GM18507 (cell line): ENCODE measurements at places on chromosomes 6 and 20.

GRCh38 chr6:154229786-154230185, 126.8 kb downstream of the IPCEF1 start:
- DNase-seq, result no peak

DNA sequence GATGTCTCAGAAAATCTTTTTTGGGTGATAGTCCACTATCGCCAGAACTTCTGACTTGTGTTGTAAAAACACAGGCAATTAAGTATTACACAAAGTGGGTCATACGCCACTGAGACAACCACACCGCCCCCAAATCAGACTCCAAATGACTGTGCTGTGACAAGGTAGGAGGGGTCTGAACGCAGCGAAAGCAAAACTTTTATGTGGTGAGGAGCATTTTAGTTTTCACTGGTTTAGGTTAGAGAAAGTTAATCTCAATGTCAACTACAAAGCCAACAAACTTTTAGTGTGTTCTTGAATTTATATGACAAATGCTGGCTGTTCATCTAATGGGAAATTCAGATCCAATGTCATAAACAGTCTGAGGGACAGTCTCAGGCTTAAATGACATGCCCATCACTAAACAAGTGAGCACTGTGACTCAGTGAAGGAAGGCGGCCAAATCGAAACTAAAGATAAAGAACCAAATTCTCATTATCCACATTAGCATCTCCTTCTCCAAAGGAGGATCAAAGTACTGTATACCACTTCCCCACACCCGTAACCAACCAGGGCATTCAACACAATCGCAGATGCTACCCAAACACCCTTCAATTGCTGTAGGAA, 186.7 kb downstream of the GJA10 start:
- no peak for DNase-seq

DNA sequence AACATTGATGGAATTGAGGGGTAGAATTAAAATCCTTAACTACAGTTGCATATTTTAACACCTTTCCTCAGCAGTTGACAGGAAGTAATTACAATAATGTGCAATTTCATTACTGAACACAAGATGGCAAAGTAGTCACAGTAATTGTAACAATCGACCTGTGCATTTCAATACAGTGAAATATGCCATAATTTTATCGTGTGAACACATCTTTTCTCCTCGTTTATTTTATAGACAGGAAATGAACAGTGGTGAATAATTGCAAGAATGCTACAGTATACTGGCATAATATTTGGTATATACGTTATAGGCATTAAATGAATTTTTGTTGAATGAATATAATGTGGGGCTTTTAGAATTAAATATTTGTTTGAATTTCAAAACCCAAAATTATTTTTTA, 25.0 kb downstream of the CYB5R4 start:
- peak; percentile 28 for DNase-seq

DNA sequence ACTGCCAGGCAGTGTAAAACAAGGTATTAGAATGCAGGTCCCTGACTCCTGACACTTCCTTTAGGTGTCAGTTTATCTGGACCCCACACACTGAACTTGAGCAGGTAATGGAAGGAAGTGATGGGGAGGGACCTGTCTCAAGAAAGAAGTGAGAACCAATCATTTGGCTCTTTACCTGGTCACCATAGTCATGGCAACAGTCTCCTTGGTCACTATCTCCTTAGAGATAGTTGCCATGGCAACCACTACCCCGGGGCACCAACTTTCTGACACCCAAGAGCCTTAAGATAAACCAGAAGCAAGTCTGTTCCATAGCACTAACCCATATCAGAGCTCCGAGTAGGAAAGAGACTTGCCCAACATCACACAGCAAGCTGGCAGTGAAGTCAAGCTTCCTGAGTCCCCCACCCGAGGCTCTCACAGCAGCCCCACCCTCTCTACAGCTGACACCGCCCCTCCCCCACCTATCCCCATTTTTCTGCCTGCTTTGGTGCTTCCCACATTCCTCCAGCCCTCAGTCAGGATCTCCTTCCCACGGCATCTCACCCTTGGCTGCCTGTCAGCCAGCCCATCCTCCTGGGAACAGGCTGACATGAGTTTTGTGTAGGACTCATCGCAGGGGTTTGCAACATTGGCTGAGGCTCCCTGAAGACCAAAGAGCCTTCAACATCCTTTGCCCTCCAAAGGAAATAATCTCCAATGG, 16.3 kb upstream of the HM13 start:
- DNase-seq, result no peak

GRCh38 chr20:56504373-56505005, 20.1 kb upstream of the FAM209A start:
- no peak for DNase-seq

DNA sequence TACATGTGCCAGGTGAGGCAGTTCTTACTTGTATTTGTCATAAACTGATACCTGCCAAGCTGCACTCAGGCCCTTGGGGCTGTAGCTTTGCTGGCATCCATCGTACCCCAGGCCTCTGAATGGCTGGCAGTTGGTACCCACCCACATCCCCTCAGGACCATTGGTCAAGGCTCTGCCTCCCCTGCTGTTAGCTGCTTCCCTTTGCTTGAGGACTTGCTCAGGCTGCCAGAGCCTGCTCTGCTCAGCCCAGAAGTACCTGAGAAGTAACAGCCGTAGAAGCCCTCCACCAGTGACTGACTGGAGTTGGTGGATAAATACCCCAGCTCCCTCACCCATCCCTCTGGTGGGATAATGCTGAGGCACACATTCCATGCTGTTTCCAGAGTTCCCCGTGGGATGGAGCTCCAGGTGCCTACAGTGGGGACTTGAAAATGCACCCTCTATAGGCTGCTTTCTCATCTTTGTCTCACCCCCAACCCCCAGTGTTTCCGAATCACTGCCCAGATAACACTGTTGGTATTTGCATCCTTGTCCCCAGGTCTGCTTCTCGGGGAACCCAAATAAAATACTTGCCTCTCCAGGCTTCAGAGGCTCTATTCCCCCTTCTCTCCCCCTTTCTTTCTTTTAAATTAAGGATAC, 7.3 kb downstream of the EBF4 start:
- DNase-seq, result no peak

- no peak for DNase-seq
These were observed 1.4 kb upstream of the SCRT2 start for GRCh38 chr20:676967-677366.

GRCh38 chr20:5030348-5031205, 29.3 kb upstream of the SLC23A2 start:
- no peak for DNase-seq

- no peak for DNase-seq
These were observed 1310.5 kb upstream of the CITED2 start for GRCh38 chr6:140684776-140685550.

DNA sequence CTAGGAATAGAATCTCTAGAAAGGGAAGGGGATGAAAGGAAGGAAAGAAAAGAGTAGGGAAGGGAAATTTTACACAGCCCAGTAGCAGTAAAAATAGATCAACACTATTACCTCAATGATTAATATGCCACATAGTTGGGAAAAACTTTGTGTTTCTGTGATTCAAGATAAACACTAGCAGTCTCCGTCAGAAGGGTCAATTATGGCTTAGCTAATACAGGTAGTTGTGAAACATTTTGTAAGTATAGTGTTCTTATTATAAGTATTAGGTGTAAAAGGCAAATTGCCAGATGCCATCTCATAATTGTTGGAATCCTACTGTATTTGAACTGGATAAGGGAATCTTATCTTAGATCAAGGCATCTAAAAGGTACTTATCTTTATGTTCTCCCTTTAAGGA, 165.7 kb downstream of the MTFR2 start:
- DNase-seq, result no peak

DNA sequence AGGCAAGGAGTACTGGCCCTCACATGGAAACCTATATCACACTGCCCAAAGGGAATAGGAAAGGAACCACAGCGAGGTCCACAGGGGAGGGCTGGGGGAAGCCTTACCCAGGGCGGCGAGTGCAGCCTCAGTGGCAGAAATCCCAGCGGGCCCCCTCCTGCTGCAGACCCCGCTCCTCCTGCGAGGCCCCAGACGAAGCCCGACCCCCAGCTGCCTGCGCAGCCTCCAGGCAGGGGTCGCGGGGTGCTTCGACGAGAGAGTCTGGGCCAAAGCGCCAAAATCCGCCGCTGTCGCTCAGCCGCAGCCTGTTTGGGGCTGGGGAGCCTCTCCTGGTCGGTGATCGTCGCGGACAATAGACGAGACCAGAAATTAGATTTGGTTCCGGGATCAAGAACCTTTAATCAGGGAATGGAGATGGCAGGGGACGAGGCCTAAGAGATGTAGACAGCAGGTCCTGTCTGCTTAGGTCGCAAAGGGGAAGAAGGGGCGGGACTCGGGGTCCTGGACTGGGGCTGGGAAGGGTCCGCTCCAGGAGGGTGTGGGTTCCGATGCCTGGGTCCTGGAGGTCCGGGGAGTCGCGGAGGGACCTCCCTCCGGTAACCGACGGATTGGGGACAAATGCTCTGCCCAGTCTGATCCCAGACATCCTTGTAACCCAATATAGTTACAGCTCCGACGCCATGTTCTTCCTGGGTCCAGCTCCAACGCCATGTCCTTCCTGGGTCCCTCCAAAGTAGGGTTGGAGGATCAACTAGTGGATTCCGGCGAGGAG, 36.4 kb upstream of the HLA-E start:
- no peak for DNase-seq

- no peak for DNase-seq
These were observed 19.1 kb downstream of the SIRPB1 start for GRCh38 chr20:1600736-1601135.

DNA sequence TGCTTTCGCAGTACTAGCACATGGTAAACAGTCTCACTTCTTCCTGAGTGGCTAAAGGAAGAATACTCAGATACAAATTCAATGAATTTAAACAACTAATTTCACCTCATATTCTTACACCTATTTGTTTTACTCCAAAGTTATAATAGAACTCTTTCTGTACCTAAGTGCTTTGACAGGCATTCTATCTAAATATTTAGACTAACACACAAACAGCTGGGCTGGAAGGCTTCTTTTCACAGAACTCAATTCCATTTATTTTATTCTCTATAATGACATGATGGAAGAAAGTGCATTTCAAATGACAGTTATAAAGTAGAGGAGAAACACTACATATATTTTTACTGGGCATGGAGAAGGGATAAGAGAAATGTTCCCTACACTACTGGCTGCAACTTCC, 384.9 kb upstream of the SPTLC3 start:
- no peak for DNase-seq

DNA sequence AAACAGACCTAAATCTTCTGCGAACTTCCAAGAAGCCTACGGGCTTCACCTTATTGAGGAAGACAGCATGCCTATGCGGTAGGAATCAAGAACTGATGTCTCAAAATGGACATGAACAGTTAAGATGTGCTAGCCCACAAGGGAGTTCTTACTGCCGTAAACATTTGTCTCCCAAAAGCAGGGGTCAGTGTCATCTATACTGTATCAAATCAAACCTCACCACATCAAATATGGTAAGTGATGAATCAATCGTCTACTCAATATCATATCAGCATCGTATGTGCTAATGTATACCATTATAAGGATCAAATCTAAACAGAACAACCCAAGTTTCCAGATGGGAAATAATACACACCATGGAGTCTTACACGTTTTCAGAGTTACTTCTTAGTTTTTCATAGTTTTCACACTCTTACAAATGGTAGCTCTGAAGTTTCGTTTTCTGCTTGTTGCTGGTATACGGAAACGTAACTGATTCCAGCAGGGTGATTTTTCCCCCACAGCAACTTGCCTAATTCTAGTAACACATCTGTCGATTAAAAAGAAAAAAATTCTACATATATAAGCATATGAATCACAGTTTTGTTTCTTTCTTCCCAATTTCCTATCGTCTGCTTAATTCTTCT, 12.6 kb downstream of the RRBP1 start:
- no peak for DNase-seq

- DNase-seq, result no peak
These were observed 747.6 kb downstream of the RFPL4B start for GRCh38 chr6:113094779-113095178.

- DNase-seq, result no peak
These were observed 53.0 kb downstream of the FARS2 start for GRCh38 chr6:5314191-5314865.

- no peak for DNase-seq
These were observed 68.7 kb upstream of the KCNK16 start for GRCh38 chr6:39391182-39391581.

DNA sequence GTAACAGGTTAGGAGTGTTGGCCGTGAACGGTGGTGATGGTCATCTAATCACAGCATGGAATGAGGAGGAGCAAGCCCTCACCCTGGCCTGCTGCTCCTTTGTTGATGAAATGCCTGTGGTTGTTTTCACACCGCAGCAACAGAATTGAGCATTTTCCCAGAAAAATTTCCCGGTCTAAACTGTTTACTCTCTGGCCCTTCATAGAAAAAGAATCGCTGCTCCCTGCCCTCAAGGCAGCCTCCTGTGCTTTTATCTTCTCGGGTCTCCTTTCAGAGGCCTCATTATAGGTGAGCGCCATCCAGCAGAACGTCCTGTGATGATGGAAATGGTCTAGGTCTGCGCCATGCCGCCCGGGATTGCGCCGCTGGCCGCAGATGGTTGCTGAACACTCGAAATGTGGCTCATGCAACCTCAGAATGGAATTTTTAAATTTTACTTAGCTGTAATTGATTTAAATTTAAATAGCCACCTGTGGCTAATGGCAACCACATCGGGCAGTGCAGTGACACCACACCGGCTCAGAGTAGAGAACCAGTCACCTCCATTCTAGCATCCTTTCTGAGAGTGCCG, 30.2 kb downstream of the PHACTR3 start:
- DNase-seq, result no peak

GRCh38 chr20:1225783-1226654, at the start of gene RAD21L1:
Gene RAD21L1 (plus strand): TSS chr20:1226044. CDS start chr20:1228454, 2,410 bp downstream.
- peak; percentile 75 for DNase-seq

GRCh38 chr6:21461844-21462518, 131.6 kb upstream of the SOX4 start:
- no peak for DNase-seq

- DNase-seq, result no peak
These were observed 2.0 kb upstream of the SLC9A8 start for GRCh38 chr20:49810491-49811190.

- no peak for DNase-seq
These were observed 38.5 kb downstream of the GCNT2 start for GRCh38 chr6:10559522-10560152.

DNA sequence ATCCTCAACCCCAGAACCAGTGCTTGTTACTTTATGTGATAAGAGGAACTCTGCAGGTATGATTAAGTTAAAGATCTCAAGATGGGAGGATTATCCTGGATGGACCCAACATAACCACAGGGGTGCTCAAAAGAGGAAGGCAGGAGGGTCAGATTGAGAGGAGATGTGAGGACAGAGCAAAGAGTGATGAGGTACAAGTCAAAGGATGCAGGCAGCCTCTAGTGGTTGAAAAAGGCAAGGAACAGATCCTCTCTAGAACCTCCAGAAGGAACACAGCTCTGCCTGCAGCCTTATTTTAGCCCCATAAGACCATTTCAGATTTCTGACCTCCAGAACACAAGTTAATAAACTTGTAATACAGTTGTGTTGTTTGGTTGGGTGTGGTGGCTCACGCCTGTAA, 41.2 kb downstream of the PDSS2 start:
- DNase-seq, result no peak

DNA sequence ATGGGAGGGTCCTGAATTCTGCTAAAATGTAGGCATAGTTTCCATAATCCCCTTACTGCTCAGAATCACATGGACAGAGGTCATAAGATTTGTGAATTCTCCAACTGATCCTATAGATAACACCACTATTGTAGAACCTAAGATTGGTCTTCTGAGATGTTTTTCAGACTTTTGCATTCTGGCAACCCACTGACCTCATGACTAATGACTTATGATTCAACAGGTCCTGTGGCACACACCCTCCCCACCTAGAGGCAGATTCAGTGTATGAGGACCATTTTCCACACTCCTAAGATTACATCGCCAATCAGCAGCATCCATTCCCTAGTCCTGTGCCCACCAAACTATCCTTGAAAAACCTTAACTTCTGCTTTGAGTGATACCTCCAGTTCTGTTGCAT, 207.2 kb downstream of the BTBD9 start:
- DNase-seq, result no peak

GRCh38 chr6:98828211-98828788, 6.1 kb upstream of the POU3F2 start:
- DNase-seq, result no peak
